ENCODE measurements at places on chromosomes 1 and 21.

DNA sequence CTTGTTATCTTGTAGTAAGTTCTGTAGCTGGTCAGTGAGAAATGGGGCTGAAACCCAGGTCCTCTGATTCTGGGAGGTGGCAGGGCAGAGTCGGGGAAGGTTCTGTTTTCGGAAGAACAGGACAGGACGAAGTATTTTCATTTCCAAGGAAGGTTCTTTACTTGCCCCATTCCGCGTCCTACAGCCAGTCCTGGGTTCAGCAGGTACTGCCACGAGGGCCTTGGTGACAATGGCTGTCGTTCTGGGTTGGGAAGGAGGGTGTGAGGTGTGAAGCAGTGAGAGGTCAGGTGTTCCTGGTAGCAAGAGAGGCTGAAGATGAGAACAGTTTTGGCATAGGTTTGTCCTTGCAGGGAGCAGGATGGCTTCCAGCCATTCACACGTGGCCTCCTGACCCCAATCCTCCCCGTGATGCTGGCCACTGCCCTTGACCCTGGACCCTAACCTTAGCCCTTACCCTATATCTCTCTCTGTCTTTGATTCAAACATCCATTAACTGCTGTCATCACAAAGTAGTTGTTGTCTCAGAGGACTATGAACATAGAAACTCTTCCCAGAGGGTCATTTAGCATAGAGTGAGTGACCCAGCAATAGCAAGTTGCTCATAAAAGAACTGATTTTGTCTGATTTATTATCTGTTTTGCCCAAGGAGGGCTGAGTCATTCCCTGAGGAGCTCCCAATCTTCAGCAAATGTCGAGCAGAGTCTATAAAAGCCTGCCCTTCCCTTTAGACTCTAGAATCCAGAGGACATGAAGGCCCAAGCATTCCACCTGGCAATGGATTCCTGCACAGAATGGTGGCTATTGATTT lies 25.0 kb downstream of the VASH2 start:
- no peak for DNase-seq

DNA sequence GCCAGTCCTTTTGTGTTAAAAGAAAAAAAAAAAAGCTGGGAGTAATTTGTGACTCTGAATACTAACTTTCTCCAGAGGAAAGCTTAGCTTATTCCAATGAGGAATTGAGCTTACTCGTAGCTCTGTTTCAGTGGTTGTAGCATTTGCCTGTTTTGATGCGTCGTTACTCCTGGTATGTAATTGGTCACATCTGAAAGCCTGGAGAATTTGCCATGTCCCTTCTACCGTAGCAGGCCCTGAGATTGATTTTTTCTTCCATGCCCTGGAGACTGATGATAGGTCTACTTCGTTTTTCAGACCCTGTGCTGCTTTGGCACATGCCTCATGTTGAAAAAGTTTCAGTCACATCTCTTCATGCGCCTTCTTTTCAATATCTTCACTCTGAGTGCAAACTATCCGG lies 1103.0 kb downstream of the PLA2G4A start:
- DNase-seq = no peak

- DNase-seq = no peak
These were observed 163.2 kb downstream of the LRRC40 start for GRCh38 chr1:70042090-70042731.

- DNase-seq = no peak
These were observed 725 bp downstream of the CR1L start for GRCh38 chr1:207645635-207646081.

- DNase-seq = no peak
These were observed 250.3 kb downstream of the SDCCAG8 start for GRCh38 chr1:243505986-243506689.
